ENCODE measurements at places on chromosomes 13 and 19.

GRCh38 chr19:43545276-43545675 lies 12.3 kb downstream of the ZNF575 start:
- DNase-seq: no peak

DNA sequence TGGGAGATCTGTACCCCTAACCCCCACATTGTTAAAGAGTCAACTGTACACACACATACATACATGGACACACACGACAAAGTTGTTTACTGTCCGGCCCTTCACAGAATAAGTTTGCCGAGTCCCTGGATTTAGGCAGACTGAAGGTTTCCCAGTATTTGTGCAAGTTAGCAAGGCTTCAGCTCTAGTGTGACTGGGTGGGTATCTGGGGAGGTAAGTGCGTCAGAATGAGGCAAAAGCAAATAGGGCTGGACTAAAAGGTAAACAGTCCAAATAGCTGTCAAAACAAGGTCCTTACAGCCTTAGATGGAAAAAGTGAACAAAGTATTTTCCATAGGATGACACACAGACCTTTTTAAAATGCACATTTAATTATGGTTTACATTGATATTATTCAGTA lies 228.4 kb upstream of the UFM1 start:
- DNase-seq: no peak

DNA sequence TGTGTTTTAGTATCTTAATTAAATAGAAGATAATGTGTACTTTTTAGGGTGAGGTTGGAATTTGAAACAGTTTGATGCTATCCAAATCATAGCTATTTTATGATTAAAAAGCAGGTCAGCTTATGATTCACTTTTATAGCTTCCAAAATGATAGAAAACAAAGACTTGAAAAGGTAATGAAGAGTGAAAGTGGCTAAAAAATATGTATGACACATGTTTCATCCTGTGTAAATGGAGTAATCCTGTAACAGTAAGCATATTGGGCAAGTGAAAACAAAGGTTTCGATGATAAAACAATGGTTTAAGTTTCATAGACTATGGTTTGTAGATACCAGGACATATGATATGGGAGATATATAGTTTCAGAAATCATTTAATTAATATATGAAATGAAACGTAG lies 456.2 kb downstream of the PCDH20 start:
- DNase-seq: no peak

DNA sequence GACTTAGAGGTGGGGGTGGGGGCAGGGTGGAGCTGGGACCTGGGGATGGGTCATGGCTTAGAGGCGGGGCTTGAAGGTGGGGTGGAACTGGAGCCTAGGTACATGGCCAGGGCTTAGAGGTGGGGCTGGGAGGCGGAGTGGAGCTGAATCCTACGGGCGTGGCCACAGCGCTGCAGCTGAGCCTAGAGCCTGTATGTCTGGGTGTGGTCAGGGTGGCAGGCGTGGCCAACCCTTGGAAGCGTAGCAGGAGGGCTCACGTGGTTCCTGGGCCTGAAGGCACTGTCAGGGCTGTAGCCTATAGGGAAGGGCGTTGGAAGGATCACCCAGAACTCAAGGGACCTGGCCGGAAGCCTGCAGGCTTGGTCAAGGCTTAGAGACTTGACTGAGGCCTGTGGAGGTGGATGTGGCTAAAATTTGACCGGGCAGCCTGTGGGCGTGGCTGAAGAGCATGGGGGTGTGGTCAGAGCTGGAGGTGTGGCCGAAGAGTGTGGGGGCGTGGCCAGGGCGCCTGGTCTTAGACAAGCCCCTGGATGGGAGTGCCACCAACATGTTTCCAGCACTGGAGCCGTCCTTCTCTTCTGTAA lies 24.3 kb downstream of the COLGALT1 start:
- DNase-seq: no peak
